Effector CD4-positive, alpha-beta T cell (primary cell): ENCODE measurements at places on chromosomes 5 and 9.

DNA sequence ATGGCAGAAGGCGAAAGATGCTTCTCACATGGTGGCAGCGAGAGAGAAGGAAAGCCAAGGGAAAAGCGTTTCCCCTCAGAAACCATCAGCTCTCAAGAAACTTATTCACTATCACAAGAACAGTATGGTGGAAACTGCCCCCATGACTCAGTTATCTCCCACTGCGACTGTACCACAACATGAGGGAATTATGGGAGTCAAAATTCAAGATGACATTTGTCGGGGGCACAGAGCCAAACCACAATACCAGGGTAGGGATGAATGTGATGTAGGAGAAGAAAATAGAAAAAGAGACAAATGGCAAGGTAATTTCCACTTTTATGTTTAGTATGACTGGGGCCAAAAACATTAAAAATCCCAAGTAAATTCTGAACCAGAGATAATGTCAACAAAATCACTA lies 216.8 kb downstream of the TRIM36 start:
- no peak for DNase-seq

DNA sequence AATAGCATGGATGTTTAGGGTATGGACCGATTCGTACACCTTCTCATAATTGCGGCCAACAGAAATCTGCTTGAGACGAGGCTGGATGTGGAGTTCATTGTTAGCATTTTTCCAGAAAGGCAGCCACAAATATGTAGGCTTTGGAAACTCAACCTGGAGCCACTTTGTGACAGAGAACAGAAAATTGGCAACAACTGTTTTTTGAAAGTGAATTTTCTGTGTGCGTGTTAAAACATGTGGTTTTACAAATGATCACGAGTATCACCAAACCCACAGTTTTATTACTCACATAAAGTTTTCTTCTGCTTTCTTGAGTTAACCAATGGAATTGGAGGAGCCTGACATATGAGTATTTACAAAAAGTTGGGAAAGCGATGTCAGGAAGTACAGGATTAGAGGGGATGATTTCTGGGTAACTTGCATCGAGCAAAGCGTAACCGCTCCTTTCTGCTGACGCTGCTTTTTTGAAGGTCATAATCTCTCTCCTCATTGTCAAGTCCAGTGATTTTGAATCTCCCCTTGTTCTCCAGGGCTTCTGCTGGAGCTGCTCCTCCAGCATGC lies 138.5 kb upstream of the TAF11L2 start:
- DNase-seq, result no peak

GRCh38 chr9:26181836-26182235 lies 503.6 kb upstream of the TUSC1 start:
- DNase-seq, result no peak

DNA sequence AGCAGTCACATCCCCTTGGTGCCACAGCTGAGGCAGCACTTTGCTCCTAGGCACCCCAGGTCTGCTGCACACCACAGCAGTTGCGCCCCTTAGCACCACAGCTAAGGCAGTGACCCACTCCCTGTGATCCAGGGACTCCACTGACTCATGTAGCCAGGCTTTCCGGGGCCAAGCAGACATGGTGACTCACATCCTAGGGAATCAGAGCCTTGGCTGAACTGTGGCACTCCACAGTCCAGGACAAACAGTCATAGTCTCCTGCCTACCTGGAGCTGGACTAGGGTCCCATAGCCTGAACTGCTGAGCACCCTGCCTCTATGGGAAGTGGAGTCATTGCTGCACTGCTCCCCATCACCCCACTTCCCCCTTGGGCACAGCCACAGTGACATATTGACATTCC lies 338.7 kb downstream of the NPR3 start:
- DNase-seq, result no peak

GRCh38 chr5:32068561-32068960 lies 105.6 kb downstream of the GOLPH3 start:
- no peak for DNase-seq

DNA sequence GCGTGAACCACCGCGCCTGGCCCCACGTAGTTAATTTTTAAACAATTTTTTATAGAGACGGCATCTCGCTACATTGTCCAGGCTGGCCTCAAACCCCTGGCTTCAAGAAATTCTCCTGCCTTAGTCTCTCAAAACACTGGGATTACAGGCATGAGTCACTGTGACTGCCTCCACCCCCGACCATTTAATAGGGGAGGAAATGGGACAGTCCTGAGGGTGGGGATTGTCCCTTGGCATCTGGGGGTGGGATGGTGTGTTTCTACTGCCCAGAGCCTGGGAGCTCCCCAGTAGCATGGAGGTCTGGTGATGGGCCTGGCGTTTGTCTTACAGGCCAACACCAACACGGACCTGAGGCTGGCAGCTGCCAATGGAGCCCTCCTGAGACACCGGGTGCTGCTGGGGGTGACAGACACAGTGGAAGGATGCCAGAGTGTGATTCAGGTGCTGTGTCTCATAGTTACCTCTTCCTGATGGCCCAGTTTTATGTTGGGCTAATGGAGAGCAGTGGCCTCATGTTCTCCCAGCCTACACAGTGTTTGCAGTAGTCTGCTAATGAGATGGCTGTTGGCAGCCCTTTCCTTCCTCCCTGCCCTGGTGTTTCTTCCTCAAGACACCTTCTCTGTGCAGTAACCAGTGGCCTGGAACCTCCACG lies 22.5 kb downstream of the TMEM268 start:
- DNase-seq, result no peak

DNA sequence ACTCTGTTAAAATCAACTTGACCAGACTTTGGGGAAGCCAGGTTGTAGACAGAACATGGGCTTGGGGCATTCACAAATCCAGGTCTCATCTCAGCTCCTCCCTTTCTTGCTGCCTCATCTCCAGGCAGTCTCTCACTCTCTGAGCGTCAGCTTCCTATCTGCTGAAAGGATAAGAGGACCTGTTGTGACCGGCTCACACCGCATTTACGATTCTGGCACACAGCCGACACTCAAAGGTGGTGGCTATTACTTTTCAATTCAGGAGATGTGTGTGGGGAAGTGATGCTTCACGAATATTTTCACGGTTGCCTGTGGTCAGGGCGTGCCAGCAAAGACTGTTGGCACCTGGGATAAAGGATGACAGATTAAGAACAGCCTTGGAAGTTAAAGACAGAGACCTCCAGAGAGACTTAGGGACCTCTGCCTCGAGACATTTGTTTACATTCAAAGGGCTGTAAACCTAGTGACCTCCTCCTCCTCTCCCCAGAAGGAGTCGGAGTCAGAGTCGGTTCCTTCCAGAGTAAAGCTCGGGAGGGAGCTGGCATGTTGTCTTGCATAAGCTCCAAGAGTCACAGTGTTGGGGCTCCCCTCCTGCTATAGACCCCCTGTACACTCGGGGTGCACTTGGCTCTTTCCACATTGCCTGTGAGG lies 83.2 kb downstream of the AK8 start:
- no peak for DNase-seq

- no peak for DNase-seq
Observed at GRCh38 chr5:65535529-65535987, 27.4 kb downstream of the CENPK start.

DNA sequence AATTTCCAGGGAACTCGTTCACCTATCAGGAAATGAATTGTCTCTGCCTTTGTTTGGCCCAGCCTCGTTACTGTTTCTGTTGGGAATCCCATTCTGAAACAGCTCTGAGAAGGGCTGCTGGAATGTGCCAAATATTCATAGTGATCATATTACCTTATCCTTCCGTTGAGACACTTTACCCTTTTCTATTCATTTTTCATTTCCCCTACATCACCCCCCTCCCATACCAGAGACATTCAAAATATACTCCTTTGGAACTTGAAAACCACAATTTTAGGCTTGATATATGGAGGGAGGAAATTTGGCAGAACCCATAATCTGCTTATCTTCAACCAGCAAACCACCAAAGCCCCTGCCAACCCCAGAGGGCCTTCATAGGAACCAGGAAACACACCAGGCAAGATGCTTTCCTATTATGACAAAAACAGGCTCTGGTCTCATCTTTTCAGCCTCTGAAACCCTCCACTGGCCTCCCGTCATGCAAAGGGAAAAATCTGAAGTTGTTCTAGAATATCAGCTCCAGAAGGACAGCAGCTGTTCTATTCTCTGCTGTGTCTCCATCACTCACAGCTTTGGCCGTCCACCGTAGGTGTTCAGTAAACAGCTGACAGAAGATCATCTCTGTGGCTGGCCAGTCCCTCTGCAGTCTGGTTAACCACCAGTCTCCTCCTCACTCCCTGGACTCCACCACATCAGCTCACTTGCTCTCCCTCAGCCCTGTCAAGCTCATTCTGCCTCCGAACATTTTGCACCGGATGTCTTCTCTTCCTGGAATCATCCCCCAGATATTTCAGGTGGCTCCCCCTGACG lies 217.2 kb upstream of the WWC1 start:
- DNase-seq, result no peak

GRCh38 chr5:178384816-178385495 lies 152.4 kb upstream of the PHYKPL start:
- DNase-seq, result no peak
